ENCODE measurements at places on chromosomes 3 and 15.
A peak's percentile ranks its signal among the peaks of the same experiment; 100 is the strongest.

DNA sequence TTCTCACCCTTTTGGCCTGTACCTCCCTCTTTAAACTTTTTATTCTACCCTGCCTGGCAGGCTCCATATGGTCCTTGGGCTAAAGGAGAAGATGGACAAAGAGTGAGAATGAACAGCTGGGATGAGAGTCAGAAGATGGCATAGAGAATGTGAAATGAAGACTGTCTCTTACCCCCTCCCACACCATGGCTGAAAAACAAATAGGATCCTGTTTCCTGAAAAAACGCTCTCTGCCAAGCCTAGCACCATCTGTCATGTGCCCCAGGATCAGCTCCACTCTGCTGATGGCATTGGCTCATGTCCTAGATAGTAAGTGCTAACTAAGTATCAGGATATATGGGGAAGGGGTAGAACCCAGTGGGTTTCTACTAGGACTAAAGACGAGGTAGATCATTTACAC lies 238.6 kb downstream of the MEX3B start:
- DNase-seq: no peak

- peak; percentile 46 for DNase-seq
Observed at GRCh38 chr3:190224863-190225692, 97.2 kb downstream of the CLDN1 start.

DNA sequence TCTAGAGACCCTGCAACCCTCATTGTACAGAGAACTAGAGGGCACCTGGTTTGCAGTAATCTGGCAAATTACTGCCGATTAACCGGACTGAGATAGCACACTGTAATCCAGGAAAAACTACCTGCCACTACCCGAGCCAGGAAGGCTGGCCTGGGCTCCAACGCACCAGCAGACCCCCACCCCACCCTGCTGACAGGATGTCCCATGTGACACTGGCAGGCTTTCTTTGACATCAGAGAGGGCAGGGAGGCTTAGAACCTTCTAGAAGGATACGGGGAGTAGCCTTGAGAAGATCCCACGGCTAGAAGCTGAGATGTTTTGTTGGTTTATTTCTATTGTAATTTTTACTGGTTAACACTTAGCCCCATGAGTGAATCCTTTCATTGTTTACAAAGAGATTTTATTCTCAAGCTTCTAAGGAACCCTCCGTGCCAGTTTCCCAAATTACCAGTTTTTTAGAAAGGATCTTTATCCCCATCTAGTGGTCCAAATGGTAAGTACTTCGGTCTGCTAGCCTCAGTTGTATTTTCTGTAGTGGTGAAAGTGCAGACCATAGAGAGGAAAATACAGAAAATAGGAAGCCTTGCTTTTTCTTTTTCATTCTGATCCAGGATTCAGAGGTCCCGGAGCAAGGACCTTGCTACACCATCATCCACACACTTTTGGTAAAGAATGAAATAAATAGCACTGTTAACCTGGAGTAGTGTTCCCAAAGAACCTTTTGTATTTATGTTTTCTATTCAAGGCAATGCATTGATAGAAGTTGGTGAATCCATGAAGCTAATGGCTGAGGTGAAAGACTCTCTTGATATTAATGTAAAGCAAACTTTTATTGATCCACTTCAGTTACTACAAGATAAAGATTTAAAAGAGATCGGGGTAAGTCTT lies 81.9 kb upstream of the ADAMTSL3 start:
- peak; percentile 22 for DNase-seq

DNA sequence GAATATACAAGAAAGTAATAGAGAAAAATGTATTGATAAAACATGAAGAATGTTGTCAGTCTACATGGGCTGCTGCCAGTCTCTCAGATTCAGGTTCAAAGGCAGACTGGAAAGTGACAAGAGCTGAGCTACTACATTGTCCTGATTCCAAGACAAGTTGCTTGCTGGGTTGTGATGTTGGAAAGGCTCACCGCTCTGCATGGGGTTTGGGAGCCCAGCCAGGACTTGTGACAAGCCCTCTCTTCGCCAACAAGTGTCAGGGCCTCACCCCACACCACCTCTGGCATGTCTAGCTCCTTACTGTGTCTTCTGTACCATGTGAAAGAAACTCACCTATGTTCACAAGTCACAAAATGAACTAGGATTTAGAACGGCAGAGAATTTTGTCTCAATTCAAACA lies 43.0 kb upstream of the SH3GL3 start:
- no peak for DNase-seq

- no peak for DNase-seq
Observed at GRCh38 chr3:159114582-159114981, 312.7 kb downstream of the MFSD1 start.

- DNase-seq: no peak
Observed at GRCh38 chr15:40768521-40769273, 1.1 kb upstream of the C15orf62 start.

DNA sequence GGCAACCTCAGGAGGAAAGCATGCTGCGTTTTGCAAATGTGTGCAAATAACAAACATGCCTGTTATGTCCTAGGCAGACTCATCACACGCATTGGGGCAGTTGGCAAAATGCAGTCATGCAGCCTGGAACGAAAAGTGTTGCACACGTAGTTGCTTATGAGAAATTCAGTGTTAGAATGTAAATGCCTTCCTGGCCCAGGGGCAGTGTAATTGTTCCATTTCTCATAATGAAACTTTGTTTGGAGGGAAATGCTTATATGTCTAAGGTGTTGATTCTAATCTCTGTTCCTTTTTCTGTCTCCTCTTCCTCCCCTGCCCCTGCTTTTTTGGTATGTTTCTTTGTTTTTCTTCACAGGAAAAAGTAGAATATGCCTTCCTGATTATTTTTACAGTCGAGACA lies 156.0 kb downstream of the CACNA1D start:
- no peak for DNase-seq

GRCh38 chr3:133870822-133871221 lies 24.9 kb downstream of the RAB6B start:
- DNase-seq: no peak

GRCh38 chr15:89794627-89795241 lies 18.6 kb downstream of the MESP2 start:
- no peak for DNase-seq

GRCh38 chr3:181940703-181941102 lies 229.0 kb downstream of the SOX2 start:
- DNase-seq: no peak

DNA sequence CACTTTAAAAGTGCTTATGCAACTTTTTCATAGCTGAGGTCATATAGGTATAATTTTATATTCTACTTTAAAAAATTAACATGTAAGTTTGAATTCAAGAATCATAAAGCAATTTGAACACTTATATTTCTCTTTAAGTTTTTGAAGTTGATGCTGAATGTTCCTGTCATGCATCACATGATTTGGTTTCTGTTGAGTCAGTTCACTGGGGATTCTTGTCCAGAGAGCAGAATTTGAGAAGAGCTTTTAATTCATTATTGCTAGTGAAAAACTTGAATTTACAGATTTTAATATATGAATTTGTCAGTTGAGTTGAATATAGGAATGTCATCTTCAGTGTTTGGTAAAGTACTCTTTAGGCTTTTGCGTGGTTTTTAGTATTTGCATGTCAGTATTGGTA lies 7.9 kb downstream of the SLC25A26 start:
- DNase-seq: no peak

GRCh38 chr3:124320976-124321375 lies 329.1 kb upstream of the ROPN1 start:
- no peak for DNase-seq

DNA sequence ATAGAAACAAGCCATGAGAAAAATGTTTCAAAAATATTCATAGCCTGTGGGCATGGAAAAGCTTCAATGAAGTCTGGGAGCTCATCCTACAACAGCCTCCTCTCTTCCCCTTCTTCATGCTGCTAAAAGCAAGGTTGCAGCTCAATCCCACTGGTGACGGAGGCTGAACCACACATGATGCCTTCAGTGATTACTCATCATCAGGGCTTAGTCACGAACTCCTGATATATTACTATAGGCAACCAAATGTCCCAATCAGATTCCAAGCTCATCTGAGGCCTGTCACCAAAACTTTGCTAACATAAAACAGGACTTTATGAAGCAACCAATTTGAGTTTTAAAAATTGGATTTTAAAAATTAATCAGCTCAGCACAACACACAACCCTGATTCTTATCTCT lies 24.0 kb upstream of the SLC24A5 start:
- no peak for DNase-seq

GRCh38 chr3:186532598-186533072 lies 11.5 kb downstream of the CRYGS start:
- no peak for DNase-seq

- DNase-seq: no peak
Observed at GRCh38 chr3:55661571-55661970, 174.5 kb upstream of the WNT5A start.

GRCh38 chr3:42612217-42612616 lies 11.7 kb downstream of the NKTR start:
- DNase-seq: no peak

DNA sequence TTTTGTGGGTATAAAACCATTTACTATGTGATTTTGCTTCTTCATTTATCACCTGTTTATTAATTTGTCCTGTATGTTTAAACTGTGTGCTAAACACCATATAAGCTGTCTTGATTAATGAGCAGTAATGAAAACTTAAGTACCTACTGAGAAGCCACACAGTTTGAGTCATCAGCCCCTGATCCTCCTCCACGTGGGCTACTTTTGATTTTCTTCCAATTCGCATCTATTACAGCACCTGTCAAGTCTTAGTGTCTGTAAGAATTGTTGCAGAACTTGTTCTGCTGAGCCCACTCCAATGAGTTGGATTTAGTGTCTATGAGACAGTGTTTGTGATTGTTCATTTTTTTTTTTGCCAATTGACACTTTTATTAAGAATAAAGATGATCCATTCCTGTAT lies 16.8 kb downstream of the EPHA6 start:
- DNase-seq: no peak

GRCh38 chr3:125160606-125161371 lies 51.8 kb downstream of the SLC12A8 start:
- no peak for DNase-seq

DNA sequence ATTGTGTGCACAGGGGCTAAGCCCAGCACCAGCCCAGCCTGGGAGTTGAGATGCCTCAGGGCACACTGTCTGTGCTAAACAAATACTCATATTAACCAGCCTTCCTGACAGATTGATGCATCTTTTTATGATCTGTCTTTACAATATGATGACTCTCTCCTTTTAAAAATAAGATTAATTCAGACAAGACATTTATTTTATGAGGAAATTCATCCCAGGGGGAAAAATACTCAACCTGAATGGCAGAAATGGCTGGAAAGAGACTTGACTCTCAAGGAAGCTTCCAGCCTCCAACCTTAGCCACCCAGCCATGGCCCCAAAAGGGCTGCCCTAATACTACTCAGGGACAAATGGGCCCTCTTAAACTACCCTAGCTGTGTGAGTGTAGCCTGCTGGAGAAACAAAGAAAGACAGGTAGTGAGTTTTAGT lies 46.9 kb downstream of the NOX5 start:
- no peak for DNase-seq

- no peak for DNase-seq
Observed at GRCh38 chr3:56753206-56753820, 48.4 kb downstream of the ARHGEF3 start.

- no peak for DNase-seq
Observed at GRCh38 chr15:38709196-38709595, 144.6 kb upstream of the RASGRP1 start.

DNA sequence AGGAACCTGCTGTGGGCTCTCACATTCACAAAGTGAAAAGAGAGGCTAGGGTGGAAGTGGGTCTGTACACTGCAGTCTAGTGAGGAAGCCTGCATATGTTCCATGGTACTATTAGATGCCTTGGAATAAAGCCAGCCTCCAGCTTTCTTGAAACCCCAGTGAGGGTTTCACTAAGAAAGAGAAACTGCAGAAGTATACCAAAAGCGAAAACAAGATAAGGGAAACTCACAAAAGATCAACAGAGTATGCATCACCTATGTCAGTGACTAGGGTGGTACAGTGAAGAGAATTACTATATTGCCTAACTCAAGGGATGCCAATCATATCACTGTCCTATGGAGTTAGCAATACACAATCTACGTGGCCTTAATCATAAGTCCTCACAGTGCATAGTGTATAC lies 212.5 kb upstream of the GADL1 start:
- DNase-seq: no peak

DNA sequence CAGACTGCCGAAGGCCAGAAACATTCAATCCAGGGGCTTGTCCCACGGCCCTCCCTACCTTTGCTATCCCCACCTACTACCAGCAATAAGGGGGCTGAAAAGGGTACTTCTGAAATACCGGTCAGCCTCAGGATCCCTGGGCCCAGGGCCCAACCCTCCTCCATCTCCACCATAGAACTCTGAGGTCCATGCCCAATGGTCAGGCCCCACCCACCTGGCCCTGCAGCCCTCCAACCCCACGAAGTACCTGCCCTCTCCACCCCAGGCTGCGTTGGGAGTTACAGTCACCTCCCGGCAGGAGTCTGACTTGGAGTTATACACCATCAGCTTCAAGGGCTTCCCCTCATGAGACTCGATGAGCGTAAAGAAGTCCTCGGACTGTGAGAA lies 6.9 kb downstream of the GORASP1 start:
- DNase-seq: no peak

DNA sequence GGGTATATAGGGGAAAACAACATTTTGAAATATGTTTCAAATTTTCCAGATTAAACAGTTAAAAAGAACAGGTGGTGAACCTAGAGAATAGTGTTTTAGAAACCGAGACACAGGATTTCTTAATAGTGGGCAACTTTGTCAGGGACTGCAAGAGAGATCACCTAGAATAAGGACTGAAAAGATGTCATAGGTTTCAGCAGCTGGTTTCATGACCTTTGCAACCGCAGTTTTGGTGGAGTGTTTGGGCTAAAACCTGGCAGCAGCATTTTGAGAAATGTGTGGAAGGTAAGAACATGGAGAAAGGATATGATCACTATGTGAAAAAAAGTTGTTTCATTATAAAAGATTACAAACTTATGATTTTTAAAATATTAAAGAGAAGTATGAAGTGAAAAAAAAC lies 34.9 kb downstream of the PRKCI start:
- DNase-seq: no peak

DNA sequence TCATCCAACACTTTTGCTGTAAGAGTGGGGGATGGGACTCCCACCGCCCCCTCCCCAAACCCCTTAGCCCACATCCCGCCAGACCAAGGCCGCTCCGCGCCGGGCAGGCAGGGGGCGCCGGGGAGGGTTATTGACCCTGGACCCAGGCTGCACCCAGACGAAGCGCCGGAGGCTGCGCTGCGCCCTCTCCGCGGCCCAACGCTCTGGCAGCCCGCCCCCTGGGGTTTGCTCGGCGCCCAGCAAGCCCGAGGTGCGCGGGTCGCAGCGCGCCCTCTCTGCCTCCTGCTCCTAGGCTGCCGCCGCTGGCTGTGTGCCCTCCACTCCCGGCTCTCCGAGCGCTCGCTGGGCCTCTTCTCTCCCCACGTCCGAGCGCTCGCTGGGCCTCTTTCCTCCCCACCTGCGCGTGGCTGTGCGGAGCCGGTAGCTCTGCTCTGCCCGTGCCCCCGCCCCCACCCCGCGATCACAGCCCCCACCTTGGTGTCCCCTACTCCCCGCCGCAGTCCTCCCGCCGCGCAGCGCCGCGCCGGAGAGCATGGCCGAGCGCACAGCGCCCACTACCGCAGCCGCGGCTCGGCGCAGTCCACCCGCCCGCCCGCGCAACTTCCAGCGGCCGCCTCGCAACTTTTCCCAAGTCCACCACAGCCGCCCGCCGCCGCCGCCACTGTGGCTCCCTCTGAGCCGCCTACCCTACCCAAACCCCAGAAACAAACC lies 1.2 kb downstream of the MECOM start:
- peak; percentile 63 for DNase-seq

All from A549 (cell line).